ENCODE measurements at places on chromosomes 11 and 22.

- DNase-seq: no peak
Measured at GRCh38 chr22:32804531-32805360, 3.2 kb downstream of the TIMP3 start.

DNA sequence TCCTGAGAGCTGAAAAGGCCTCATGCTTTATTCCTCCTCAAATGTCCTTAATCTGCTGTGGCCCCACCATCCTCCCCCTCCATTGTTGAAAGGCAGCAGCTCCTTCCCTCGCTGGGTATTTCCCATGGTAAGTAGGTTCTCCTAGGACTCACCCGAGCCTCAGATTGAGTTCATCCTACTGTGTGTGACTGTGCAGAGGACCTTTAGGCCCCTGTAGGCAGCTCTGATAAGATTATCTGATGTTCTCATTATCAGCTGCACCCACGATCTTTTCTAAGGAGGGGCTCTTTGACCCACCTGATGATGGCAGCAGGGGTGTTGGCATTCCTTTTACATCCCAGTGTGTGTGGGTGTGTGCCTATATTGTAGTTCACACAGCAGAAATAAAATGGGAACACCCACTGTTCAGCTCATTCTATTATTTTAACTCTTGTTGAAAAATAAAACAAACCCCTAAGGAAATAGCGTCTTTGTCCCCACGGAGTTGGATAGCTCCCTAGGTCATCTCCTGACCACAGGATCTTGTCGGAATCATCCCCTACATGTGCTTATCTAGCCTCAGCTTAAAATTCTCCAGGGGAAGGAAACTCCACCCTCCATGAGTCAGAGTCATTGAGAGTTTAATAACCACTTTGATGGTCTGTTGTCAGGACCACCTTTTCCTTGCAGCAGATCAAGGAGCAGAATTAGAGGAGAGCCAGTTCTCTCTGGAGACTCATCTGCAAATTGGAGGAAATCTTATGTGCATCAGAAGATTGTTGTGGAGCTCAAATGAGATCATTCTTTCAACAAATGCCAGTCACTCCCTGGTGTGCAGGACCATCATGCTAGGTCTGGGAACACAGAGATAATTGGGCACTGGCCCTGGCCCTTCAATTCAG, 19.3 kb downstream of the ENDOD1 start:
- DNase-seq: no peak

DNA sequence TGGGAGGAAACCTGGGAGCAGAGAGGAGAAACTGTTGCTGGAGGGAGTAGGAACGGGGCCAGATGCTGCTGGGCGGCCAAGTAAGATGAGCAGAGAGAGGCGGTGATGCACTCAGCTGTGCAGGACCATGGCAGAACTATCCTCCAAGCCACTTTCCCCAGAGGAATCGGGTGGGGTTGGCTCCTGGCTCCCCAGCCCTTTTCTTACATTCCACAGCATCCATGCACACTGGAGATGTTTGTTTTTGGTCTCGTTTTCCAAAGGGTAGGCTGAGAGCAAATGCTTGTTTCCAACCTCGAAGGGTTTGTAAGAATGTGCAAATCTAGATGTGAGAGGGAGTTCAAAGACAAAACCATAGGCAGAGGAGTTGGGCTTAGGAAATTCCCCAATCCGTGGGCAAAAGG, 73.2 kb downstream of the DBX1 start:
- DNase-seq: no peak

- DNase-seq: no peak
Measured at GRCh38 chr11:125980436-125980835, 34.6 kb downstream of the VSIG10L2 start.

- DNase-seq: no peak
Measured at GRCh38 chr11:7525424-7525823, 11.6 kb downstream of the PPFIBP2 start.

DNA sequence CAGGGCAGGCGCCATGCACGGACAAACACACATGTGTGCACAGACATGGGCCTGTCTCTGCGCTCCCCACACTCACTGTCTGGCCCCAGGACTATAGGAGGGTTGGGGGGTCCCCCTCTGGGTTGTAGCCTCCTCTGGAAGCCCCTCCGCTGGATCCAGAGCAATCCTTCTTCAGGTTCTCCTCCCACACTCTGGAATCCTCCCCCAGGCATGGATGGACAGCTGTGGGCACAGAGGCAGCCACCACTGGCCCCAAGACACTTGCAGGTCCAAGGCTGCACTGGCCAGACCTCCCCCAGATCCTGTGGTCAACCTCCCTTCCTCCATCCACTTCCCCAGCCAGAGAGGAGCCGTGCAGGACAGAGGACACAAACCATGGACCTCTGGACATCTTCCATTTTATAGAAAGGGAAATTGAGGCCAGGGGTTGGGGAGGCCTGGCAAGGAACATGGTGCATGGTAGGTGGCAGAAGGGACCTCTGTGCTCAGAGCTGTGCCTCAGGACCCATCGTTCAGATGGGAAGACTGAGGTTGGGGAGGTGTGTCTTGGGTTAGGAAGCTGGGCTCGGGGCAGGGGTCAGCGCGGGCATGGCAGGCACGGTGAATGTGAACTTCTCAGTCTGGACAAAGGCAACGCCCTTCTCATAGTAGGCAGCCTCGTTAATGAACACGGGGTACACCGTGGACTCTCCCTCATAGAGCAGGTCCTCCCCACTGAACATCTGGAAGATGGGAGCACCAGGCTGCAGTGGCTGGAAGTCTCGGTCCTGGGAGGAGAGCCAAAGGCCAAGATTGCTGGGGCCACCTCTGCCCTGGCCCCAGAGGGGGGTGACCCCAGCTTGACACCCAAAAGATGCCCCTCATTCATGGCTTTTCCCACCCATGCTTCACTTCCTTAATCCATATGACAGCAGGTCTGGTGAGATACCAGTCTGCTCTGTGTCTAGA, 2.9 kb upstream of the TBX10 start:
- no peak for DNase-seq

GRCh38 chr22:16831257-16831656, 6.0 kb upstream of the XKR3 start:
- no peak for DNase-seq

DNA sequence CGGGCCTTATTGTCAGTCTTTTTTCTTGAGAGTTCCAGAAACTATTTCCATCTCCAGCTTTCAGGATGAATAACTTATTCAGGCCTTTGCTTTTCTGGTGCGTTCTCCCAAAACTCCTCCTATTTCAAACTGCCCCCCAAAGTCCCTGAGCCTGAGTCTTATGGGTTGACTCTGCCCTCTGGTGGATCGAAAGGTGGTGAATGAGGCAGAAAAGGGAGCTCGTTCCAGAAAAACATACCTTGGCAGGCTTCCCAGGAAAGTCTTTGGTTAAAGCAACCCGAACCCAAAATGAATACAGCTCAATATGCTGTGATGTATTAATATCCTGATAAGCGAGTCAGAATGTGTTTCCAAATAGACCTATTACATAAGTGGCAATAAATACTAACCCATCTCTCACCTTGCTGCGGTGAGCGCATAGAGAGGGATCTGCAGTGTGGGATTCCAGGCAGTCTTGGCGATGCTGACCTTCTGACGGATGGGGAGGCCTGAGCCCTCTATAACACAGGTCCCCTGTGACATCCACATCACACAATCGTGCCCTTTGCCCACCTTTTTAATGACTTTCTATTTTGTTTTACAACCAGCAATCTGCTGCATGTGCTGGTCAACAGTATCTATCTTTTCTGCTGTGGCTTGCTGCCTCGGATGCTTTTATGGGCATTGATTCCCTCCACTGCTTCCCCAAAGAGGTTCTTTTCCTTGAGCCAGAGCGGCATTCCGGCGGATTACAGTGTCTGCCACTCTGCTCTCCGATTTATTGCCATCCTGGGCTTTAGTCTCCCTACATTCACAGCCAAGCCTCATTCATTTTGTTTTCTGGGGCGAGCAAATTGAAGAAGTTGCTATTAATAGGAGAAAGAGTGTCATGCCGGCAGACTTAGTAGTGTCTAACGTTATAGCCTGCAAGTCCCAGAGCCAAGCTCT, 756.8 kb downstream of the NTM start:
- no peak for DNase-seq

DNA sequence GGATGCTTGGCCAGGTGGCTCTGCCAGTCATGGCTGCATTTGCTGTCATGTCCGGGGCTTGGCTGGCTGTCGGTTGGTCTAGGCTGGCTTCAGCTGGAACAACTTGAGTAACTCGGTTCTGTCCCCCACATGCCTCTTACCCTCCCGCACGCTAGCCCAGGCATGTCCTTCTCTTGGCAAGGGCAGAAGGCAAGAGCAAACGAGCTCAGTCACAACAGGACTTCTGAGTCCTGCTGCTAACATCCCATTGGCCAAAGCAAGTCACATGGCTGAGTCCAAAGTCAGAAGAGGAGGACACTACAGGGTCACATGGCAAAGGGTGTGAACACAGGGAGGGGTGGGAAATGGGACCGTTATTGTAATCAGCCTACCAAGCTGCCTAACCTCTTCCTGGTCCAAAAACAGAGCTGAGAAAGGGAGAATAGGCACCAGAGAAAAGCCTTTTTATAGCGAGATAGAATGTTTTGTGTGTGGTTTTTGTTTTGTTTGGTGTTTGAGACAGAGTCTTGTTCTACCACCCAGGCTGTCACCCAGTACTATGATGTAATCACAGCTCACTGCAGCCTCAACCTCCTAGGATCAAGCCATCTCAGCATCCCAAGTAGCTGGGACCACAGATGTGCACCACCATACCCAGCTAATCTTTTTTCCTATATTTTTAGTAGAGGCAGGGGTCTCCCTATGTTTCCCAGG, 81.9 kb downstream of the MN1 start:
- DNase-seq: no peak

DNA sequence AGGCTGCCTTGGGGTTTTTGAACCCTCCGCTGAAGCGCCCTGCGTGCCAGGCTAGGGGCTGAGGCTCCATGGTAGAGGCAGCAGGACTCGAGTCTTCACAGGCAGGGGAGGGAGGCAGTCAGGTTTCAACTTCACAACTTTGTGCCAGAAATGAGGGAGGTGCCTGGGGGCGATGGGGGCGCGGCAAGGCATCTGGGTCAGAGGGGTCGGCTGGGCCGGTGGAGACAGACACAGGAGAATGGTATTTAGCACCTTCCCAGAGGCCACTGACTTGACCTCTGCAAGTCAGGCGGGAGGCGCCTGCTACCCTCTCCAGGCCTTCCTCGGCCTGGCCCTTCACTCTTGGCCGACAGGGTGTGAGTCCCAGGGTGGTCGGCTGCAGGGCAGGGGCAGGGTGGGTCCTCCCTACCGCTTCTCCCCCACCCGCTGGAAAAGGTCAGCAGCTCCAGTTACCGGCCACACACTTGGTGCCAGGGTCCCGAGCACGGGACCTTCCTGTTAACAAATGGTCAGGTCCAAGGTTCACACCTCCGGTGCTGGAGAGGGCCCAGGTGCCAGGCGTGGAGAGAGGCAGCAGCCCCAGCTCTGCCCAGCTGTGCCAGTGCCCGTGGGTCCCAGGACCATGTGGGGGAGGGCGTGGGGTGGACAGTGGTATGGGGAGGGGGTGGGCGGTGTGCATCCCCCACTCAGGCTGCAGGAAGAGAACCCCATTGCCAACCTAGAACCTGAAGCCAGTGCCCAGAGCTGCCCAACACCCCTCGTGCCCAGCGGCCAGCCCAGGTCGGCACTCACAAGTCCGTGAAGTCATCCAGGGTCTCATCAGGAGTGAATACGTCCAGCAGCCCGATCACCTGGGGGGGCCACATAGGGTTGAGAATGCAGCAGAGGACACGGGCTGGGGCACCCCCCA, 3.8 kb downstream of the MAPK12 start:
- no peak for DNase-seq

DNA sequence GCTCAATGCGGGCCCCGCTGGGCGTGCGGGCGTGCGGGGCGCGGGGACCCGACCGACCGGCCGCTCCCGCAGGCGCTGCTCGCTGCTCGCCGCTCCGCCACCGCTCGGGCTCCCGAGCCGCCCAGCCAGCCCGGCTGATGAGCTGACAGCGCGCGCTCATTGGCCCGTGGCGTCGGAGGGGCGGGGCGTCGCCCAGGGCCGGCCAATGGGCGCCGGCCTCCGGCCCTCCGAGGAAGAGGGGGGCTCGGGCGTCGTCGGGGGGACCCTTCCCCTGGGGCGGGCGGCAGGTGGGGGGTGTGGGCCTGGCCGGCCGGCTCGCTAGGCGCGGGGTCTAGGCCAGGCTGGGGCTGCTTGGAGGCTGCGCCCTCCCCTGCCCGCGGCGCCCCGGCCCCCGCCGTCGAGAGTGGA, at the start of gene SCUBE1:
Gene SCUBE1, minus strand, starts transcription at position 111 of the 408 bp plus-strand sequence. CDS start 111 bp downstream, outside the sequence.
- peak; percentile 87 for DNase-seq

GRCh38 chr11:11856638-11857037, 14.9 kb downstream of the USP47 start:
- no peak for DNase-seq

GRCh38 chr11:5204787-5205186, 4.3 kb upstream of the OR51V1 start:
- DNase-seq: no peak

- no peak for DNase-seq
Measured at GRCh38 chr22:23781511-23782183, 5.1 kb upstream of the SMARCB1 start.

DNA sequence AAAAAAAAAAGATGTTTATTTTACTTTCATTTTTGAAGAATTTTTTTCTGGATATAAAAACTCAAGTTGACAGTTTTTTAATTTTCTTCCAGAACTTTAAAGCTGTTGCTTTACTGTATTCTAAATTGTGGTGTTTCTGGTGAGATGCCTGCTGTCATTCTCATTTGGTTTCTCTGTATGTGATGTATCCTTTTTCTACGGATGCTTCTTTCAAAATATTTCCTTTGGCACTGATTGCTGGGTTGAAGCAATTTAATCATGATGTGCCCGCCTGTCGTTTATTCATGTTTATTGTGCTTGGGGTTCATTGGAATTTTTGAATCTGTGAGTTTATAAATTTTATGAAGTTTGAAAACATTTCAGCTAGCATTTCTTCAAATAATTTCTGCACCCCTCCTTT, 29.4 kb upstream of the CTSD start:
- DNase-seq: no peak

- no peak for DNase-seq
Measured at GRCh38 chr11:88520391-88520790, 182.9 kb upstream of the CTSC start.

DNA sequence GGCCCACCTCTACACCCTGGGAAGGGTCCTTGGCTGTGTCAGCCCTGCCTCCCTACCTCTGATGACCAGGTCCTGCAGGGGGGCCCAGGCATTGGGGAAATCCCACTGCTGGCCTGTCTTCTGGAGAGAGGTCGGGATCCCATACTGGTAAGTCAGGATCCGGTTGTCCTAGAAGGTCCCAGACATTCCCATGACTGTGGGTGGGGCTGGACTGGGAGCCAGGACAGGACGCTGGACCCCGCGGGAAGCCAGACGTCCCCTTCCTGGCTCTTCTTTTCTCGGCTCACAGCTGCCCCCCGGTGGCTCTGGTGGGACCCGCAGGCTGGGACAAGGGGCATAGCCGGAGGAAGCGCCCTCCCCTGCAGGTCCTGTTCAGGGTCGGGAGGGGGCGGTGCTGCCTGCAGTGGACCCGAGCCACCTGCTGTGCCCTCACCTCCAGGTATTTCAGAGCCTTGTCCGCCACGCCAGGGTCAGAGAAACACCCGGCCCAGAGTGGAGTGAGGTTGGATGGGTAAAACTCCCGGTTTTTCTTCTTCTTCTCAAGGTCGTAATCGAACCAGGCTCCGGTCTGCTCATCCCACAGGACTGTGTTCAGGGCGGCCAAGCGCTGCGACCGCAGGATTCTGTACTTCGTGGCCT, 20.0 kb downstream of the TREH start:
- DNase-seq: peak; percentile 95

- no peak for DNase-seq
Measured at GRCh38 chr11:110750100-110750499, 37.9 kb upstream of the ARHGAP20 start.
